ENCODE measurements at places on chromosomes 5 and 9.

DNA sequence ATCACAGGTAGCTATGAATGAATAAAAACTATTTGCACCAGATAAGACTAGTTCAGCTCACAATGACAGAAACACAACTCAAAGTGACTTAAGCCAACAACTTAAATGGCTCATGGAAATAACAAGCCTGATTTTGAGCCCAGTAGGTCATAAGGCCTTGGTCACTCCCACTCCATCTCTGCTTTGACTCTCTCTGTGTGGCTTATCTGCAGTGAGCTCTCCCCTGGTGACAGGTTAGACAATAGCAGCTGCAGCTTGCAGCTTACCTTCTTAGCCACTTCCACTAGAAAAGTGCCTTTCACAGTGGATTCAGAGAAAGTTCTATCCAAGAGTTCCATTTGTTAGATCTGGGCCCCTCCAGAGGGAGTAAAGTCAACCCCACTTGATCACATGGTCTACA lies 315.7 kb downstream of the RAB3C start:
- no peak for DNase-seq

- no peak for DNase-seq
These were observed 25.5 kb downstream of the KCNMB1 start for GRCh38 chr5:170363671-170364070.

DNA sequence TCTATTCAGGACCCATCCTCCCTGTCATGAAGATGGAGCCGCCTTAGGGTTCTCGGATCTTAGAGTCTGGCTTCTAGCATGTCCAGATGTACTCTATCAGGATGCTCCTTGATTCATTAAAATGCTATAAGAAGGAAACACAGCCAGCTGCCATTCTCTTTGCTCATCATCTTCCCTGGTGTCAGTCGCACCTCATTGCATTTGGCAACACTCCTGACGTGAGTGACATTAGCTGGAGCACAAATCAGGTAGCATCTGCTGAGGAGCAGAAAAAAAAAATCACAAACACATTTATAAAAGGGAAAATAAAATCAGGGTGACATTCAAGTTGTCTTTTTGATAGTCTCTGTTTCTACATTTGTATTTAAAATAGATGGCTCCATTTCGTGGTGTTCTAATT lies 226.1 kb upstream of the NMUR2 start:
- no peak for DNase-seq

DNA sequence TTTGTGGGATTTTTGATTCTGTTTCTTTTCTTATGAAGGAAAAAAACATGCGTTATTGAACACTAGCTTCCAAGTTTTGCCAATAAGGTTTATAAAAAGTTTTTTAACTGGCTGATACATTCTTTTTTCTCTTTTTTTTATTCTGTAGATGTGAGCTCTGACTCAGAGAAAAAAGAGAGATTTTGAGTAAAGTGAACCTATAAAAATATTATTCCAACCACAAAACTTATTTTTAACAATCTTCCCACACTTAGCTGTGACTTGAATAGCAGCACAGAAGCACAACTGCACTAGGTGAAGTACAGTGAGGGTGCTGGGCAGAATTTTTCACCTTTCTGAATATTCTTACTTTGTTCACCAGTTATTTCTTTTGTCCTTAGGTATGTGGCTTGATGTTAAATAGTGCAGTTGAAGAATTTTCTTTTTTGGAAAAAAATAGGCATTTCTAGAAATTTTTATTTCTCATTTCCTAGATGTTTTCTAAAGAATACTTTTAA lies 41.6 kb downstream of the CHSY3 start:
- DNase-seq = no peak

DNA sequence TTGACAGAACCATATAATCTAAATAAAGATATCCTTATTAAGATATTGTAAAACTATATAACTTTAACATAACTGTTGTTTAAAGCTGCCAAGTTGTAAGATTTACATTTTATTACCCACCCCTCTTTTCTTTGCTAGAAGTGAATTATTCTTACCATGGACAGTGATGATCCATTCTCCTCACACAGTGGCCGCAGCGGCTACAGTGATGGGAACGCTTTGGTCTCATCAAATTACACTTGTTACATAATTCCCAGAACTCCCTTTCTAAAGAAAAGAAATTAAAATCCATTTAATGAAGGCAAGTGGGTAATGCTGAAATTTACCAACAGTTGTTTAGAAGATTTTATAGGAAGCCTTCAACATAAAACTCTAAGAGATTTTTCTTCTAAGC lies 31.2 kb downstream of the ZDHHC21 start:
- no peak for DNase-seq

Measured in D721Med (cell line).